ENCODE measurements at places on chromosomes 12 and 14.

- no peak for DNase-seq
Observed at GRCh38 chr14:92954933-92955332, 32.0 kb downstream of the CHGA start.

GRCh38 chr12:105427883-105428282 is 97.4 kb downstream of the C12orf75 start:
- no peak for DNase-seq

DNA sequence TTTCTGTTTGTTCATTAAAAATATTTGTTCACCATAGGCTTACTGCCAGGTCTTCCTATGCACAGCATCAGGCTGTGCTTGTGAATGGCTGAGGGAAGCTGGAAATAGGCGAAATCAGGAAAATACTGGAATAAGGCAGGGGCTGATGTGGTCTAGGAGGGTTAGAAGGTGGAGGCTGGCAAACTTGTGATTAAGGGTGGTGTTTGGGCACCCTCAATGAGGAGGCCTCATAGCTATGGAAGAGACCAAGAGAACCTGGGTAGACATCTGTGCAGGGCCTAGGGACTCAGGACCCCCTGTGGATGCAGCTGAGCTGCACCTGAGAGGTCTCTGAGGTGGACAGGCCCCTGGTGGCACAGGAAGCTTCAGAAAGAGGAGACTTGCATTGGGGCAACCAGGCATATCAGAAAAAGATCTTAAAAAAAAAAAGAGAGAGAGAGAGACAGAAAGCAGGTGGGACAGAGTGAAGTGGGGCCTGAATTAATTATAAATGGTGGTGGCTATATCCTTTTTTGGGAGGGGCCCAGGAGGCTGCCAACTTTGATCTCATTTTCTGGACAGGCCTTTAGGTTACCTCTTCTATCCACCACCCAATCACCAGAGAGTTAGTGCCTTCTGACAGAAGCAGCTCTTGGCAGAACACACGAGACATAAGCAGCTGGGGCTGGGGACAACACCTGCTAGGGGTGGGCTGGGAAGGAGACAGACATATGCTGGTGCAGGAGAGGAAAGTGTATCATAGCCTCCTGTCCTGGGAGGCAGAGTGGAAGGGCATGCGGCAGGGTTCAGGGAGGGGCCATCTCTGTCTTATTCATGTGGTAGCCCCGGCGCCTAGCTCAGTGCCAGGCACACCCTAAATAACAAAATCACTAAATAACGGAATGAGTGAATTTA is 46.7 kb upstream of the ATP23 start:
- no peak for DNase-seq

GRCh38 chr12:4117386-4118016 is 156.1 kb upstream of the CCND2 start:
- DNase-seq, result no peak

- DNase-seq, result no peak
Observed at GRCh38 chr14:72023128-72024042, 91.2 kb downstream of the RGS6 start.

DNA sequence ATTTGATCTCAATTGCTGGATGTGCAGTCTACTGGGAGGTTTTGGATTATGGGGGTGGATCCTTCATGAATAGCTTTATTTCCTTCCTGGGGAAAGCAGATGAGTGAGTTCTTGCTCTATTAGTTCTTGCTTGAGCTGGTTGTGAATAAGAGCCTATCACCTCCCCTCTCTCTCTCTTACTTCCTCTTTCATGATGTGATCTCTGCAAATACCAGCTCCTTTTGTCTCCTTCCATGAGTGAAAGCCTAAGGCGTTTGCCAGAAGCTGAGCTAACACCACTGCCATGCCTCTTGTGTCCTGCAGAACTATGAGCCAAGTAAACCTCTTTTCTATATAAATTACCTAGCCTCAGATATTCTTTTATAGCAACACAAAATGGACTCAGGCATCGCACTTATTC is 302.7 kb downstream of the CCER1 start:
- no peak for DNase-seq

DNA sequence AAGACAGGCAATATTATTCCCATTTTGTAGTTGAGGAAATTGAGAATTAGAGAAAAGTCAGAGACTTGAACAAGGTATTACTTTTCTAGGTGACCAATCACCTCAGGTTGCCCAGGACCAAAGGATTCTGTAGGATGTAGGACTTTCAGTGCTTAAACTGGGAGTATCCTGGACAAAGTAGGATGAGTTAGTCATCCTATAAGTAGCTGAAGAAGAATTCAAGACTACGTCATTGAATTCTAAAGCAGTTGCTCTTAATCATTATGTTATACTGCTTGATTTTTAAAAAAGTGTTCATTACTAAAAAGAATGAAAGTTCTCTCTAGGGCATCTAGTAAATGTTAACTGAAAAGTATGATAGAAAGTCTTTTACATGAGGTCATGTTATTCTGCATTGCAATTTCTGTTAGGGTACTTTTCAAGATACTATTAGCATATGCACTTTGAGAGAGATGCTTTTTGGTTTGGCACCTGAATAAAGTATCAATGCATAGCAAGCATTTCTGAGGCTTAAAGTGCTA is 101.7 kb downstream of the RTN1 start:
- no peak for DNase-seq
